ENCODE measurements at places on chromosomes 3 and 15.

DNA sequence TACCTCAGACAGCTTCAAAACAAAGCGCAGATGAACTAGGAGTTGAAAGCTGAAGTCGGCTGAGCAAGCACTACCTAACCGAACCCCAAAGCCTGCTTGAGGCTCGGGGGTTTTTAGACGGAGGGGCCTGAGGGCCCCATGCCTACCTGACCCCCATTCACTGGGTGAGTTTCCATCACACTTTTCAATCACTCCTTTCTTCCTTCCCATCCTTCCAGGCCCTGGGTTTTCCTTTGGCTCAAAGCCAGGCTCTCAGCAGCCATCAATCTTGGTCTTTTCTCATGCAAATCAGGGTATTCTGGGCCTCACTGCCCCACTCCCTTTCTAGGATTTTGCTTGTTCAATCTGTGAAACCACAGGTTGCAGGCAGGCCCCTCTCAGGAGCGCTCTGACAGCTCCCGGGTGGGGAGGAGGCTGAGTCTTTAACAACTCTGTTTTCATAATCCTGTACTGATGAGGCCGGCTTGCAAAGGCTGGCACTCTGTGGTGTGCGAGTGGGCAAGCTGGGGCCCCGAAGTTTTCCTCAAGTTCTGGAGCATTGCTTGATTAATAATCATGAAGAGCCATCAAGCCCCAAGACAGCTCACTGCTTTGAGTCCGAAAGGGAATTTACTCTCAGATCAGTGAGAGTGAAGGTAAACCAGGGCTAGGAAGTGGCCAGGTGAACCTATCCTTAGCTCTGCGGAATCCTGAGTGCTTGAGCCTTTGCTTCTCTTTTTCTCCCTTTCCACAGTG lies 97.6 kb downstream of the FRMD4B start:
- no peak for DNase-seq

- DNase-seq = no peak
Measured at GRCh38 chr3:39295184-39295775, 15.4 kb upstream of the CX3CR1 start.

DNA sequence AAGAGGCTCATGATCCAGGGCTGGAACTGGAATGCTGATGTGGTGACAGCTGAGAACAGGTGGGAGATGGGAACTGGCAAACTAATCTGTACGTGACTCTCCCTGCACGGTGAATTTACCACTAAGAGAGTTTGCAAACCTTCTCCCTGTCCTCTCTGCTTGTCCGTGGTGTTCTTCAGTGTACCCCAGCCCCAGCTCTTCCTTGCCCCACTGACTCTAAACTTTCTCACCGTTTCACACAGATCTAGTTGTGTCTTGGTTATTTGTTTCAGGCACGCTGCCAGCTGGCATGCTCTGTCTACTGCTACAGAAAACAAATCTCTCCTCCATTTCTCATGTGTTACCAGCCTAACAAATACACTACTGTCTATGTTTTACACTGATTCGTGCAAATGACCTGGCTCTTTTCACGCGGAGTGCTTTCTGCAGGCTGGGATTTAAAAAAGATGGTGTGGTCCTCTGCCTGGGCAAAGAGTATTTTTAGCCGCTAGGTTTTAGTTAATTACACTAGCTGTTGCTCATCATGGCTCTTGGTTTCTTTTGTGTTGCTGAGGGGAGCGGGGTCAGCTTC lies 192.7 kb upstream of the LRIG1 start:
- DNase-seq = no peak

- DNase-seq = no peak
Measured at GRCh38 chr15:47705281-47705997, 11.9 kb upstream of the SEMA6D start.

GRCh38 chr3:9404680-9405079 lies 7.3 kb downstream of the SETD5 start:
- DNase-seq = no peak

DNA sequence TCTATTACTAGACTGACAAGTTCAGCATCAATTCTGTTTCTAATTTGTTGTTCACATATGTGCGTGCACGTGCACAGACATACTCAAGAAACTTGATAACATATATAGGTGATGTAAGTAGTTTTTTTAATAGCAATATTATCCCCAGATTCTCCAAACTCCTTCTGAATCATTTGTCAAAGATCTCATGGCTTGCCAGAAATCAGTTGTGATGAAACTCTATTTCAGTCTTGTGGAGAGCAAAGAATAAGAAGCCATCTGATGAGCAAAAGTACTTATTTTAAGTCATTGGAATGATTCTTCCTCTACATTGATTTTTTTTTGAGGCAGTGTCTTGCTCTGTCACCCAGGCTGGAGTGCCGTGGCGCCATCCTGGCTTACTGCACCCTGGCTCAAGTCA lies 167.0 kb upstream of the TBL1XR1 start:
- DNase-seq = no peak

GRCh38 chr3:4583416-4583815 lies 90.3 kb downstream of the ITPR1 start:
- no peak for DNase-seq

GRCh38 chr3:188683032-188683521 lies 488.7 kb upstream of the TPRG1 start:
- no peak for DNase-seq

GRCh38 chr15:25710184-25710583 lies 152.9 kb downstream of the ATP10A start:
- no peak for DNase-seq

DNA sequence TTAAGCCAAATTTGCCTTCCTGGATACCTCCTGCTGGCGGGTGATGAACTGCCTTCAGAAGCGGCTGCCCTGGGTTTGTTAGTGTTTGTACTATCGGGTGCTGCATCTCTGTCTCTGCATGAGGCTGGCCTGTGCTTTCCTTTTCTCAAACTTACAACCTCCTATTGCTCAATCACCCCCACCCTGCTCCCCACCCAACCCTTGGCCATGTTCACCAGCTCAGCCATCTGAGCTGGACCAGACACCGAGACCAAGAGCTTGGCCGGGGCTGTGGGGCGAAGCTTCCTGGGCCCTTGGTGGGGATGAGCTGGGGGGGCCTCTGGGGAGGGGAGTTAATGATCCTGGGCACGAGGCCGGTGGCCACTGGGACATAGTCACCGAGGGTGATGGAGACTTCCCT lies 16.8 kb upstream of the FBLN2 start:
- no peak for DNase-seq

- no peak for DNase-seq
Measured at GRCh38 chr3:127448161-127448561, 142.4 kb downstream of the TPRA1 start.
